ENCODE measurements at places on chromosomes 13 and 19.
A peak's percentile ranks its signal among the peaks of the same experiment; 100 is the strongest.

- peak; percentile 44 for DNase-seq
Measured at GRCh38 chr19:17294051-17294891, 9.0 kb downstream of the ABHD8 start.

- peak; percentile 71 for DNase-seq
Measured at GRCh38 chr13:61880578-61881283, 465.1 kb upstream of the PCDH20 start.

- DNase-seq, result no peak
Measured at GRCh38 chr13:43495732-43496131, 291.0 kb downstream of the ENOX1 start.

DNA sequence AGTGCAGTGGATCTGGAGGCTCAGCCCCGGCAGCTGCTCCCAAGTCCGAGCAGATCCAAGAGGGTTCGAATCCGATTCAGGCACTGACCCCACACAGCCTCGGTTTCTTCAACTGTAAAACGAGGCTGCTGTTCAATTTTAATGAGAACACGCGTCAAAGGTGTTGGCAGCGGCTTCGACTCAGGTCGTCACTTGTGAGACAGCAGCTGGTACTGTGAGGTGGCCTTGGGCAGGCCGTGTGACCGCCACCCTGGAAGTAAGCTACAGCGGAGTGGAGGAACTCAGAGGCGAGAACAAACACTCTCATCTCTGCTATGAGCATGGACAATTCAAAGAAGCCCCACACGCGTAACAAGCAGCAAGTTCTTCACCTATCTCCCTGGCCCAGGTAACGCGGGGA, 9.7 kb downstream of the MAP2K2 start:
- no peak for DNase-seq

DNA sequence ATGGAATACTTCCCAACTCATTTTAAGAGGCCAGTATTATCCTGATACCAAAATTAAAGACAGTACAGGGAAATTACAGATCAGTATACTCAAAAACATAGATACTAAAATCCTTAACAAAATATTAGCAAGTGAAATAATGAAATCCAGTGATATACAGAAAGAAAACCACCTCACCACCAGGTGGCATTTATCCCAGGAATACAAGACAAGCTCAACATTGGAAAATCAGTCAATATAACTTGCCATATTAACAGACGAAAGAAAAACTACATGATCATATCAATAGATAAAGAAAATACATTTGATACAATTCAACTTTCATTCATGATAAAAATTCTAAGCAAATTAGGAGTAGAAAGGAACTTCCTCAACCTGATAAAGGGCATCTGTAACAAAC, 6.7 kb upstream of the GNA15 start:
- DNase-seq, result peak; percentile 42

GRCh38 chr19:49502866-49503581, 6.8 kb downstream of the RPS11 start:
- DNase-seq, result peak; percentile 67

- peak; percentile 93 for DNase-seq
Measured at GRCh38 chr19:10388957-10389356, 8.6 kb upstream of the TYK2 start.

- DNase-seq, result no peak
Measured at GRCh38 chr13:101486708-101487437, 34.4 kb downstream of the ITGBL1 start.

- no peak for DNase-seq
Measured at GRCh38 chr19:48810151-48810550, 678 bp downstream of the BCAT2 start.

DNA sequence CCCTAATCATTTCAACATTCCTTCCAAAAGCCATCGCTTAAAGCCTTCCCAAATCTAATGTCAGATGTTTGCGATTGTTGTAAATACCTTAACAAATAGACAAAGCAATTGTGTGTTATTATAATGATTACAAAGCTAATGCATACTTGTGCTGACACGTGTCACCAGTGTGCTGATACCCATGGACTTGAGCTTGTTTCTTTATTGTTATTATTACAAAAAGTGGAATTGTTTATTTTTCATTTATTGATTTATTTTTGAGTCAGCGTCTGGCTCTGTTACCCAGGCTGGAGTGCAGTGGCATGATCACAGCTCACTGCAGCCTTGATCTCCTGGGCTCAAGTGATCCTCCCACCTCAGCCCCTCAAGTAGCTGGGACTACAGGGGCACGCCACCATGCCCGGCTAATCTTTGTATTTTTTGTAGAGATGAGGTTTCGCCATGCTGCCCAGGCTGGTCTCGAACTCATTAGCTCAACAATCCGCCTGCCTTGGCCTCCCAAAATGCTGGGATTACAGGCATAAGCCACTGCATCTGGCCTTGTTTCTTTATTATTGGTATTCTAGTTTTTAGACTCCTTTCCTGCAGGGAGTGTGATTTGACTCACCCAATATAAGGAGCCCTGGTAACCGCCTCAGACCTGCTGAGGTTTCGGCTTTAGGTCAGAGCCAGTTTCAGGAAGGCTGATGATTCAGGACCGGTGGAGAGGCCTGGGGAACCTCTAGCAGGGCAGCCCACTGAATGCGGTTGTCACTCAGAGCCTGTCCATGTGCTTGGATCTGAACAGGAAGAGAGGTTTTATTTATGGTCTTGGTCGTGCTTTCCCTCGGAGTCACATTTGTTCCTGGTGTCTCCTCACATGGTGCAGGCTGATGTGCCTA, 2.1 kb upstream of the FBXO17 start:
- DNase-seq, result no peak

- DNase-seq, result peak; percentile 93
Measured at GRCh38 chr19:8505680-8506401, 3.4 kb upstream of the PRAM1 start.

- no peak for DNase-seq
Measured at GRCh38 chr13:77398825-77399620, 72.1 kb upstream of the MYCBP2 start.

- no peak for DNase-seq
Measured at GRCh38 chr13:36055366-36055765, 75.8 kb downstream of the DCLK1 start.

- DNase-seq, result no peak
Measured at GRCh38 chr19:57010541-57010940, 109.2 kb upstream of the USP29 start.

DNA sequence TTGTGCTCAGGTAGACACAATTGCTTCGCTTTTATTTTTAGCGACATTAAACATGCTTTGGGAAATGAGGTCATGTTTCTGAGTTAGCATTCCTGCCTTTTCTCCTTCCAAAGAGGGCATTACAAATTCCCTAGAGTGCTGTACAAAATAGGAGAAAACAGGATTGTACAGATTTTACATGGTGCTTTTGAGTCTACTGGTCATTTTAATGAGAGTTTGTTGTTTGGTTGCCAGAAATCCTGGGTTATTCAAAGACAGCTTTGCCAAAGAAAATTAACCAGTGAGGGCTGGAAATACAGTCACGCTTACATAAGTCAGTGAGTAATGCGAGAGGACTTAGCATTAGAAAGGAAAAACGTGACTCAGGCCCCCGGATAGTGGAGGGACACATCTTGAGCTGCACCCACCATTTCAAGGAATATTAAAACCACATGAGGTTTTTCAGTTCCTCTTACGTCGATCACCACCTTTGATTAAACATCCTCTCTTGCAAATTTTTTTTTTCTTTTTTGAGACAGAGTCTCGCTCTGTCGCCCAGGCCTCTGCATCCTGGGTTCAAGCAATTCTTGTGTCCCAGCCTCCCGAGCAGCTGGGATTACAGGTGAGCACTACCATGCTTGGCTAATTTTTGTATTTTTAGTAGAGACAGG, 55.4 kb downstream of the SACS start:
- DNase-seq, result peak; percentile 81

DNA sequence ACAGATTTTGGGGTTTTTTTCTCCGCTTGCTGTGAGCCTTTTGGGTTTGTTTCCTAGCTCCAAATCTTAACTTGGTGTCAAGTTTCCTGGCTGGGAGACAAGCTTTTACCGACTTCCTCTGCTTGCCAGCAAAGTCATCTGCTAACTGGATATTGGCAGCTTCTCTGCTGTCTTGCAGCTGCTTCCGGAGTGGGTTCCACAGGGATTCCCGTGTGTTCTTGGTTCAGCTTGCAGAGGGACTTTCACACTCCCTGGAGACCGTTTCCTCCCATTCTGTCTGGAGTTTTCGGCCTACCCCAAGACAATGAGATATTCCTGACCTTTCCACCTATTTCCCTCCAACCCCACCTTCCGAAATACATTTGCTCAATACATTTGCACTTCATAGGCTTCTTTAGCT, 2.2 kb upstream of the COLGALT1 start:
- DNase-seq, result peak; percentile 66

DNA sequence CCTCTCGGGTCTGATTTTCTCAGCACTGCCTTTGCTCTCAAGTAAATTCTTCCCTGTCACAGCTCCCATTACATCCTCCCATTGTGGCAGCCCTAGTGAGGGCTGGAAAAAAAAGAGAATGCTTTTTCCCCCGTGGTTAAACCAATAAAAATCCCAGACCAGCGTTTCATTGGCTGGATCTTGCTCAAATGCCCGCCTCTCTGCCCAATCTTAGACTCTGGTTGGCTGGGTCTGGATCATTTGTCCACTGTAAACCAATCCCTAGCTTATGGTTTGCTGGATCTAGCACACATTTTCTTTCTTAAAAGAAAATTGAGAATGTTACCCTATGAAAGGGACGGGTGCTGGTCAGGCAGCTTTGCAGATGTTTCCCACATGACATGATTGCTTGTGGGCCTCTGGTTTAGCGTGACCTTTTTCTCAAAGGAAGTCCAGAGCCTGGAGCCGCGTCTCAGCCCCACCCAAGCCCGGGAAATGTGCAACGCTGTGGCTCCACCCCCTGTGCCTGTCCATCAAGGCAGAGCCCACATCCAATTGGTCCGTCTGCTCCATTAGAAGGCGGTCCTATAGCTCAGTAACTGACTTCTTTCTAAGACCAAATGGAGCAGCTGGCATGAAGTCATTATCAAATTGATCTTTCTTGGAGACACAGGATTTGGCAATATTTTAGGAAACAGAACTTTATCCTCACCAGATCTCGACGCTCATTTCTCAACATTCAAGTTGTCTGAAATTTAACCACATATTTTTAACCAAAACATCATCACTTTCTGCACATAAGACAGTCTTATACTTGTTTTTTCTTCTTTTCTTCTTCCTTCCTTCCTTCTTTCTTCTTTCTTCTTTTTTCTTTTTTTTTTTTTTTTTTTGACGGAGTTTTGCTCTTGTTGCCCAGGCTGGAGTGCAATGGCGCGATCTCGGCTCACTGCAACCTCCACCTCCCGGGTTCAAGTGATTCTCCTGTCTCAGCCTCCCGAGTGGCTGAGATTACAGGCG, 2.6 kb upstream of the MCEMP1 start:
- DNase-seq, result peak; percentile 96

DNA sequence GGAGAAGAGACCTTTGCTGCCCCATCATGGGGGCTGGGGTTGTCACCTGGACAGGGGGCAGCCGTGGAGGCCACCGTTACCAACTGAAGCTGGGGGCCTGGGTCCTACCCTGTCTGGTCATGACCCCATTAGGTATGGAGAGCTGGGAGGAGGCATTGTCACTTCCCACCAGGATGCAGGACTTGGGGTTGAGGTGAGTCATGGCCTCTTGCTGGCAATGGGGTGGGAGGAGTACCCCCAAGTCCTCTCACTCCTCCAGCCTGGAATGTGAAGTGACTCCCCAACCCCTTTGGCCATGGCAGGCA, 9.0 kb downstream of the EGLN2 start:
- no peak for DNase-seq

GRCh38 chr13:104871456-104871855, 1664.0 kb downstream of the EFNB2 start:
- peak; percentile 58 for DNase-seq

DNA sequence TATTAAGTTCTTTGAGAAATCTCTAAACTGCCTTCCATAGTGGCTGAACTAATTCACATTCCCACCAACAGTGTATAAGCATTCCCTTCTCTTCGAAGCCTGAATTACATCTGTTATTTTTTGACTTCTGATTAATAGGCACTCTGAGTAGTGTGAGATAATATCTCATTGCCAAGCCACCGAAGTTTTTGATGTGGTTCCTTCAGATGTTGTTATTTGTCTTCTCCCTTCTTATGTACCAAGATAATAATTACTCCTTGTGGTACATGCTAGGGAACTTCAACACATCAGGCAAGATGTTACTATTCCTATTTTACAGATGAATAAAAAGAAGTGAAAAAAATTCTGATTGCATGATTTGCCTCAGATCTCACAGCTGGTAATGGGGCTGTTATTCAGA, 70.9 kb downstream of the KCTD12 start:
- DNase-seq, result no peak

- DNase-seq, result no peak
Measured at GRCh38 chr19:397941-398706, 10.8 kb downstream of the C2CD4C start.

- peak; percentile 54 for DNase-seq
Measured at GRCh38 chr19:53865918-53866864, 1.5 kb upstream of the MYADM start.

DNA sequence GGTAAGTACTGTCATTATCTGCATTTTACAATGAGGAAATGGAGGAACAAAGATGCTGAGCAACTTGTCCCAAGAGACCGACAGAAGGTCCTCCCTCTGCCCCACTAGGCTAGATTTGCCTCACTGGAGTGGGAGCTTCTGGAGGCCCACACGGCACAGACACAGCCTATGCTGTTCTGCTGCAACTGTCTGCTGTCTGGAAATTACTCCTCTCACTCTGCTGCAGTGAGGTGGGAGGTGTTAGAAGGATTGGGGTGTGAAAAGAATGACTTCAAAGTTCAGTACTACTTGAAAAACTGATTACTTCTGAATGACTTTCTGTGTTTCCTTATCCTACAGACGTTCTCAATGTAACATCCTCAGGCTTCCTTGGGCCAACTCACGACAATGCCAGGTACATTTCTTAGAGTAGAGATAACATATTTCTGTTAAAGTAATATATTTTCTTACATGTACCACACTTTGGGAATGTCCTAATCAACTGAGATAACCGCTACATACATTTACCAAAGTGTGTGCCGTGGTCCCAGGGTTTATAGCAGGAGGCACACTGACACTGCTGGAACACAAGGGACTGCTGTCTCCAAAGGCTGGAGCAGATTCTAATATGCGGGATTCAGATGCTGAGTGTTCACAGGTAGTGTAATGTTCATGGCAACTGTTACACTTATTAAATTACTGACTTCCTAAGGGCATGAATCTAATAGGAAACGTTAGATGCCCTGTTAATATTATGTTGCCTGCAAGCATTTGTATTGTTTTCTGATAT, 53.5 kb upstream of the WASF3 start:
- DNase-seq, result peak; percentile 35

DNA sequence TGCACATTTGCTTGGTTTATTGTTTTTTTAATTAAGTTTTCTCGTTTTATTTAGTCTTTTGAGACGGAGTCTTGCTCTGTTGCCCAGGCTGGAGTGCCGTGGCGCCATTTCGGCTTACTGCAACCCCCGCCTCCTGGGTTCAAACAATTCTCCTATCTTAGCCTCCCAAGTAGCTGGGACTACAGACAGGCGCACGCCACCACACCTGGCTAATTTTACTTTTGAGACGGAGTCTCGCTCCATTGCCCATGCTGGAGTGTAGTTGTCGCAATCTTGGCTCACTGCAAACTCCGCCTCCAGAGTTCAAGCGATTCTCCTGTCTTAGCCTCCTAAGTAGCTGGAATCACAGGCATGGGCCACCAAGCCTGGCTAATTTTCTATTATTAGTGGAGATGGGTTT, 1.3 kb downstream of the RPS9 start:
- no peak for DNase-seq

Measured in NB4 (cell line).